ENCODE measurements at places on chromosomes 2 and 18.

DNA sequence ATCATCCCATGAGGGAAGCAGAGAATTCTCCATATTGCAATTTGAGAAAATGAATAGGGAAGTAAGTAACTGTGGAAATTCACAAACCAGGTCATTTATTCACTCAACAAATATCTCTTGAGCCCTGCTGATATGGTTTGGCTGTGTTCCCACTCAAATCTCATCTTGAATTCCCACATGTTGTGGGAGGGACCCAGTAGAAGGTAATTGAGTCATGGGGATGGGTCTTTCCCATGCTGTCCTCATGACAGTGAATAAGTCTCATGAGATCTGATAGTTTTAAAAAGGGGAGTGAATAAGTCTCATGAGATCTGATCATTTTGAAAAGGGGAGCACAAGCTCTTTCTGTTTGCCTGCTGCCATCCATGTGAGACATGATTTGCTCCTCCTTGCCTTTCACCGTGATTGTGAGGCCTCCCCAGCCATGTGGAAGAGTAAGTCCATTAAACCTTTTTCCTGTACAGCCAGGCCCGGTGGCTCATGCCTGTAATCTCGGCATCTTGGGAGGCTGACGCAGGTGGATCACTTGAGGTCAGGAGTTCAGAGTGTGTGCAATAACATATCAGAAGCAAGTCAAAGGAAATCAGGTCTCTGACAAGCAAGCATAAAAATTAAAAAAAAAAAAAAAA is 193.2 kb downstream of the NDUFA10 start:
- DNase-seq: no peak

DNA sequence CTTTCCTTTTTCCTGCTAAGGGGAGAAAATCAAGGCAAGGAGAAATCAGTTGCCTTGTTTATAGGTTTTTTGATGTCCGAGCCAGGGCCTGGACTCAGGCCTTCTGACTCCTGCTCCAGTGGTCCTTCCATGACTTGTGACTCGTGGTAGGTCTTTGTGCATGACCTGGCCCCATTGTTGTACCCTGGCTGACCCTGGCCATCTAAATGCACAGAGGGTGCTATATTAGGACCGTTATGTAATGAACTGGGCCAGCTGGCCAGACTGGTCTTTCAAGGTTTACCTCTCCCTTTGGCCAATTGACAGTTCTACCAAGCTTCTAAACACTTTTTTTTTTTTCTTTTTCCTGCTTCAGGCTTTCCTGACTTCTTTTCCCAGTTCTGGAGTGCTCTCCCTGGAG is 81.1 kb downstream of the SETBP1 start:
- DNase-seq: no peak

- no peak for DNase-seq
Measured at GRCh38 chr2:37325625-37326071, 1.0 kb upstream of the PRKD3 start.

DNA sequence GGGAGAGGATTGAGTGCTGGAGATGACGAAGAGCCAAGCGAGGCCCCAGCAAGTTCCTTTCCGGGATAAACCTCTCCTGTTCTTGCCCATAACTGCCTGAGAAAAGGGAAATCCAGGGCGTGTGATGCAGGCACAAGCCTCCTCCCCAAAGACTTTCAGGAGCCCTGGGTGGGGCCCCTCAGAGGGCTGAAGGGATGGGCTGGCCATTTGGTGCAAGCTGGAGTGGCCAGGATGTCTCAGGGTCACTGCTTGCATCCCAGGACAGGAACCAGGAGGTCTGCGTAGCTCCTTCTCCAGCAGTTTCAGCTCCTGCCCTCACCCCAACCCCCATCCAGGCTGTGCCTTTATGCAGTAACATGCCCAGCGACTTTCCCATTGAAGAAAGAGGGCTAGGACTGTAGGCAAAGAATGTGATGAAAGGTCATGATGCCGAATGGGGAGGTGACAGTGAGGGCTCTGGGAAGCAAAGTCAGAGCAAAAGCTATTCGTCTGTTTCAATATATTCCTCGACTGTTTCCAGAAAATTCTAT is 80.2 kb downstream of the PXDN start:
- no peak for DNase-seq

DNA sequence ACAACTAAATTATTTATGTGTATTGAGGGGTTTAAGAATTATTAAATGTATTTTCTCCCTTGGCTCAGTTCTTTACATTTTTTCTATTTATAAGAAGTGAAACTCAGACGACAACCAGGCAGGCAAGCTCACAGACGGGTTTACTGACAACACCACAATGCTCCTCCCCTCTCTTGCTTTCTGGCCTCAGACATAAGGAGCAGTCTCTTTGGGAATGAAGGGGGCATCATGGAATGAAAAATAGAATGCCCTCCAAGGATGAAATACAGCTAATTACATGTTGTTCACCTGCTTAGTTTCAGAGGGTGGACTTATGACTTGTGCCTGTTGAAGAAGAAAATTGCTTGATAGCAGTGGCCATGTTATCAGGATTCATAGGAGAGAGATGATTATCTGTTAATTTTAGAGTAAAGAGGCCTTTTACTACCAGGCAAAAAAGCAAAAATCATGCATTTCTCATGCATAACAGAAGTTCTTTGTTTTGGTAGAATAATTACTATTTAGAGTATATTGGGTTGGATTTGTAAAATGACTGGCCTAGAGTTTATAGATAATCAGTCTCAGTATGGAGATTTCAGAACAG is 172.1 kb upstream of the LRRTM1 start:
- DNase-seq: no peak

DNA sequence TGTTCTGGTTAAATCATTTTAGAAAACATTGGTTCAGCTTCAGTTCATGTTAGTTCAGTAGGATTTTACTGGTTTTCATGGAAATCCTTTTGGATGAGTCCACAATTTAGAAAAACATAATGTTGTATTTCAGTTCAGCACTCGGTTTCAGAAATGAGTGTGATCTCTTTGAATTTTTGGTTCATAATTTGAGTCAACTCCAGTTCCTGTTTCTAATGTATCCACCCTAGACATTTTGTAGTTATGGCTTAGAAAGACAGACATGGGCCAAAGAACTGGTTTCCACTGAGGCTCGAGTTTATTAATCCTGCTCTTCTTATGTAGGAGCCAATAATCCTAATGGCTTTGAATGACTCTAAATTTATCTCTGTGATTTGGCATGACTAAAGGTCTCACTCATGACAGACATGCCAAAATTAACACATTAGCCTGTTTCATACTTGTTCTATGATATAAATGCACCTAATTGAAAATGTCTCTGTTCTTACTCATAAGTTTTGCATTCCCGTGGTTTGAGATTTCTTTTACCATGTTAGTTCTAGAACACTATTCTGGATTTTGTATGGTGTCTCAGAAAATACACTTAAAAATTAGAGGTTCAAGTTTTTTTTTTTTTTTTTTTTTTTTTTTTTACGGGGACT is 82.3 kb upstream of the SPRED2 start:
- DNase-seq: no peak

DNA sequence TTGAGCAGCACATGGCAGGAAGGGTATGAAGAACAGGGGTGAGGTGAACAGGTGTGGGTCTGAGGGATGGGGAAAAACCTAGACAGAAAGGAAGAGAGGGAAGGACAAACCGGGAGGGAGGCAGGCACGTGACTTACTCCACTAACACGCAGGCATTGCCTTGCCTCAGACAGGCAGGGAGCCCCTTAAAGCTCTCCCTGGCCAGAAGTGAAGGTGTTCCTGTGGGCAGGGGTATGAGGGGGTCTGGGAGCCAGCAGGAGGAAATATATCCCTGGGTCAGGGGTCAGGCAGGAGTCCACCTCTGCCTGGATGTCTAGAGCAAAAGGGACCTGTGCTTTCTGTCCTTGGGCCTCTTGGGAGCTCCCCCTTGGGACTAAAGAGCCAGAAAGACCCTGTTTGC is 135.3 kb upstream of the EPAS1 start:
- no peak for DNase-seq

GRCh38 chr18:12766986-12767433 is 64.2 kb downstream of the PSMG2 start:
- no peak for DNase-seq

GRCh38 chr2:201542291-201542690 is 90.8 kb downstream of the STRADB start:
- no peak for DNase-seq

DNA sequence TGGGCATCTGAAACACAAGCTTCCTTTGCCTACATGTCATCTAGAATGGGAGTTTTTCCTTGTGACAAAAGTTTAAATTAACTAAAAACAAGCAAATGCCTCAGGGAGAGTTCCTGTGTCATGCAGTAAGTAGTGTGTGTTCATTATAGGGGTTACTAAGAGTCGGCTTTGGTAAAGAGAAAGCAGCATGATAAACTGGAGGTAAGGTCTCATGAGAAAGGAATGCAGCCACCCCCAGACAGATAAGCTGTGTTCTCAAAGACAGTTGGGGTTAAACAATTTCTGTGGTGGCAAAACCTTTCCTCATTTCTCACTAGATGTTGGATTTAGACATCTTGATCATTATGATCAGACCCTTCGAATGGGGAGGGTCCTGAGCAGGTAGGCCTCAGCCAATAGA is 129.7 kb downstream of the MAP4K4 start:
- DNase-seq: peak; percentile 72

DNA sequence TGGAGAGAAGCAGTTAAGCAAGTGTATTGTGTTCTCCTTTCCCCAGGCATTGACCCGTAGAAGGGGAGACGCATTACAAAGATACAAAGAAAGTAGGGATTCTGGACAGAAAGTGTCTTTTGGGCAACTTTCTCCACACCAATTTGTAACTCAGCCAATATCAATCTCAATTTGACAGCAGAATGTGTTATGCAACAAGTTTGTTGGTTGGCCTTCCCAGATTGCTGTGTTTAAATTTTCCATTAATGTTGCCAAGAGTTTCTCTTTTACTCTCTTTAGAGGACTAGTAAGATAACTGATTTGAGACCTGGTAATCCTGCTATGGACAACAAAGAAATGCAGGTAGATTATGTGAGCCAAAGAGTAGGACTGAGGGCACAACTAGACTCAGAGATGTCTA is 279.6 kb downstream of the ZNF804A start:
- DNase-seq: no peak

GRCh38 chr2:237510502-237511217 is 23.6 kb downstream of the MLPH start:
- no peak for DNase-seq

GRCh38 chr2:73987948-73988700 is 3.4 kb downstream of the TET3 start:
- peak; percentile 22 for DNase-seq

- peak; percentile 47 for DNase-seq
Measured at GRCh38 chr2:239328351-239329191, 72.2 kb downstream of the HDAC4 start.

DNA sequence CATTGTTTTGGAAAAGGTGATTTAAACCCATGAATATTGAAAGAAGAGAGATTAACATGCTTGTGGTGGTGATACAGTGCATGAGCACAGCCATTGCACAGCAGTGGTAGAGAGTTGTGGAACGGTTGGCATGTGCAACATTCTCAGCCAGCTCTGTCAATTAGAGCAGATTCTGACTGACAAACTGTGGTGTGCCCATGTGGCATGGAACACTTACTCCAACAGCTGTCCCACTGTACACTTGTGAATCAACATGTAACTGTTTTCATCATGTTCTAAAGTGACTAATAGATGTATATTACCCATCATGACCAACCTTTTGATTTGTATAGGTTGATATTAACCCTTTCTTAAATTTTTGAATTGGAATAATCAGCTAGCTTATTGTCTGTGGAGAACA is 55.6 kb downstream of the PKP4 start:
- no peak for DNase-seq

DNA sequence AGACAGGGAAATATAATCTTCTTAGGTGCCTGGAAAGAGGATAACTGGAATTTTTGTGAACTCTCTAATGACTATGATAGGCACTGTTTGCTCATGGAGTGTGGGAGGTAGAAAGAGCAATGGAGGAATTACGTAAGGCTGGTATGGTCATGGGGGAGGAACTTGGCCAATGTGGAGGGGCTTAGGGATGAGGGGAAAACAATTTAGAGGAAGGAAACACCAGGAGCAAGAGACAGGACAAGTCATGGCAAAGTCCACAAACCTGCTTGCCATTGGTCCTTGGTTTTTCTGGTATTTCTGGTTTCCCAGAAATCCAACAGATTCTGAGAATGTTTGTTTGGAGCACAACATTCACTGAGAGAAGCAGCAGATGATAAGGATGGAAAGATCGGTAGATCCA is 274.2 kb downstream of the DYSF start:
- DNase-seq: no peak

DNA sequence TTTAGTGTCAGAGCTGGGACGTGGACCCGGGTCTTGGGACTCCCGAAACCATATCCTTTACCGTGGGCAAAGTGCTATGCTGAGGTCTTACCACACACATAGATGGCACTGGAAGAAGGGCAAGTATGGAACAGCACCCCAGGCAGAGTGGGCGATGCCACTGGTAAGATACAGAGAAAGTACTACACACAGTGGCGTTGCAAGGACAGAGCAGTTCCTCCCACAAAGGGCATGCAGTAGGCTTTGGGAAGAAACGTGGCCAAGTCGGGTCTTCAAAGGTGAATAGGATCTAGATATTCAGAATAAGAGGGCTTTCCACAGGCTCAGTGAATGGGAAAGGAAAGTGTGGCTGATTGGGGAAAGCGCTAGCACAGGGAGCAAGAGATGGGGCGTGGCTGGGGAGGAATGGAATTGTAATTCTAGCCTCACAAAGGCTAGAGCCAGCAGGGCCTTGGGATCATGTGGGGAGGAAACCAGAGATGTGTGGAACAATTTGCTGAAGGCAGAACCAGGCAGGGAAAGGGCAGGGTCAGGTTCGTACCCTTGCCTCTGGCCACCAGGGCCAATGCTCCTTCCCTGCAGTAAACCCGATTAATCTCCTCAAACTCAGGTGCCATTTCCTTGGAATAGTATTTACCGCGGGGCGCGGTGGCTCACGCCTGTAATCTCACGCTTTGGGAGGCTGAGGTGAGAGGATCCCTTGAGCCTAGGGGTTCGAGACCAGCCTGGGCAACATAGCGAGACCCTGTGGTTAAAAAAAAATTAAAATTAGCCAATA is 36.0 kb downstream of the PCBP1 start:
- peak; percentile 67 for DNase-seq

DNA sequence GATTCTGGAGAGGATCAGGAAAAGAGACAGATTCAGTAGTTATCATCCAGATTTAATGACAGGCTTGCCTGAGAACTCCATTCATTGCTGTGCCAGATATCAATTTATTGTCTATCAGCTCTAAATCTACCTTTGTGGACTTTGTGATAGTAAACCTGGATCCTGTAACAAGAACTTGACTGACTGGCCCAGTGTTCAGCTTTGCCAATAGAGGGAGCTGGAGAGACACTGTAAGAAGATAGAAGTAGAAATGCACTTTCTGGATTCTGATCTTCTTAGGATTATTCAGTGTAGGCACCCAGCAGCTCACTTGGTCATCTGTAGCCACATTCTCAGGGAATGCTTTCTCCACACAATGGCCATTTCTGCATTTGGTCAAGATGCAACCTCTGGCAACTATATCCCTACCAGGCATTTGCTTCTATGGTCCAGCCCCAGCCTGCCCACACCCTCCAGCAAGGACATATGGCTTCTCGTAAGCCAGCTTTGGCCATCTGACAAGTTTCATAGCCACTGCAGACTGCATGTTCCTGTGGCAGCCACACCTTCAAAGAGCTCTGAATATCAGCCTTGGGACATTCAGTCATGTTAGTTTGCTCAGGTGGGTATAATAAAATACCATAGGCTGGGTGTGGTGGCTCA is 6.1 kb upstream of the SERPINB8 start:
- peak; percentile 76 for DNase-seq

GRCh38 chr2:10373931-10374330 is 71.2 kb downstream of the HPCAL1 start:
- DNase-seq: no peak
